NCI-H1048 (cell line): ENCODE measurements at places on chromosomes 16 and 17.

GRCh38 chr16:77679391-77679790 lies 42.9 kb upstream of the NUDT7 start:
- no peak for DNase-seq

GRCh38 chr17:56165072-56165641 lies 11.9 kb downstream of the ANKFN1 start:
- DNase-seq, result no peak

GRCh38 chr16:22948603-22949368 lies 134.8 kb downstream of the HS3ST2 start:
- no peak for DNase-seq

DNA sequence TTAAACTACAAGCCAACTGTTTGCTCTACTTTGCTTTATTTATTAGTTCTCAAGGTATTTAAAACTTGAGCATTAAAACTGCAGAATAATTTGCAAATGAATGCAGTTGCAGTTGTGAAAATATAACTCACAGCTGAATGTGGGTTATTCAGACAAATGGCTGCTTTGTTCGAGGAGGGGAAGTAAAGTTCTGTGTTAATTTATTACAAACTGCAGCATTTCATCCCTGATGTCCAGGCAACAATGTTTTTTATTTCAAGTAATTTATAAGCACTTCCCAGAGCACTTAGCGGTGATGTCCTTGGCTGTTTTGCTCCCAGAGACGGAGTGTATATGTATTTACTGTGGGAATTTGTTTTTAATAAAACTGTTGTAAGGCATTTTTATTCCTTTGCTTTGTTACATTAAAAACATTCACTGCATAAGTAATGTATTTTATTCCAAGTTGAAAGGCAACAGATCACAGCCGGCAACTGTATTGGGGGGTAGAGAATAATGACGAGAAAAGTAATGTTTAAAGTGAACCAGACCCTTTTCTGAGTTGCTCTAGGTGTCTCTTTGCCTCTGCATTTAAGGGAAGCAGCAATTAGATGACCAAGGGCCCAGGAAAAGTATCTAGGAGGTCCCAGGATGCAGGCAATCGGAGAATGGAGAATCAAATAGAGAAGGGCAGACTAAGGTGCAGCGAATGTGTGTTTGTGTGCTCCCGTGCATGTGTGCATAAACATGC lies 291.2 kb upstream of the SALL1 start:
- DNase-seq, result no peak
